Spinal cord (tissue), 10 donors: ENCODE measurements at places on chromosomes 6 and 20.

GRCh38 chr6:103011605-103012004 is 1618.1 kb downstream of the GRIK2 start:
- no peak for DNase-seq

- DNase-seq, result no peak
Measured at GRCh38 chr6:42766163-42766670, 15.6 kb upstream of the BICRAL start.

- DNase-seq, result no peak
Measured at GRCh38 chr20:60868316-60868891, 383.7 kb upstream of the CDH4 start.

- no peak for DNase-seq
Measured at GRCh38 chr6:133205304-133205703, 35.9 kb upstream of the EYA4 start.

DNA sequence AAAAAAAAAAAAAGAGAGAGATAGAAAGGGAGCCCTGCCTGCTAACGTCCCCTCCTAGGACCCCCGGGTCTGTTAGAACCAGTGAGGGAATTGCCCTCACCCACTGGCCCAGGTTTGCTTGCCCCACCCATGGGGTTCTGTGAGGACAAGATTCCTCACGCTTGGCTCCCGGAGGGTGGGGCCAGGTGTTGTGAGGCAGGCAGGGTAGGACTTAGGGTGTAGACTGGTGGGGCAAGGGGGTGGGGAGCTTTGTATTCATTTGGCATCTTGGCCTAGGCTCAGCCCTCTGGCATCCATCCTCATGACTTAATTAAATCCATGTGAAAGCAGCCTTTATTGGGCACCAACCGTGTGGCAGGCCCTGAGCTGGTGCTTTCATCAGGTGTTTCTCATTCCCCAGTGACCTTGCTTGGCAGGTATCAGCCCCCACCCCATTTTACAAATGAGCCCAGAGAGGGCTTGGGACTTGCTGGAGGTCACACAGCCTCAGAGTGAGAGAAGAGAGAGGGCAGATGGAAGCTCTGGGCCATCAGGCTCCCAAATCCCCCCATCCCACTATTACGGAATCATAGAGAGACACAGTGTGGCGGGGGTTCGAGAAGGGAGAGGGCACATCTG is 19.0 kb downstream of the RAB44 start:
- DNase-seq, result no peak

DNA sequence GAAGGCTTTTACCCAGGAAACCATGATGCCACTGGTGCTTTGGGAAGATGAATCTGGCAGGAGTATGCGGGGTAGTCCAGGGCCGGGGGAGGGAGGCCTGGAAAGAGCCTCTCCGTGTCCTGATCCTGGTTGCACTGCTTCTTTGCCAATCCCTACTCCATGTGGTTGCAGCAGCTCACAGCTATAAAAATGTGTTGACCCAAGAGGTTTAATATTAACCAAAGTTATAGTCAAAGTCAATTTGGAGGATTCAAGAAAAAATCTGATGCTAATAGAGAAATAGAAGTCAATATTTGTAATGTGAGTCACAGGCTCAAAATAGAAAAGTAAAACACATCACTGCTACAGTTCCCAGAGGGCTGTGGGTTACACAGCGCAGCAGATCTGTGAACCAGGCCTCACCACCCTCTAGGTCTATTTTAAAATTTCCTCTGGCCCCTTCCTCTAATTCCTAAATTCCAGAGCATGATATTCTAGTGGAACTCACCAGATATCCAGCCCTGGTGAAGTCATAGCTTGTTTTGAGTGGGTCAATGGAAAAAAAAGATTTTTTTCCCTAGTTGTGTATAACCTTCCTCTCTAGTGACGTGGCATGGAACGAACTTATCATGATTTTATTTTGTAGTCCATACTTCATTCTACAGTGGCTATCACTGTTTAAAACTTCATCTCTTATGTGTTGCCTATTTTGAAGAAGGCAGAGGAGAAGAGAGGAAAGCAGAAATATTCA is 63.2 kb upstream of the BMP2 start:
- DNase-seq, result no peak

- no peak for DNase-seq
Measured at GRCh38 chr6:125797120-125797885, 6.5 kb downstream of the NCOA7 start.

DNA sequence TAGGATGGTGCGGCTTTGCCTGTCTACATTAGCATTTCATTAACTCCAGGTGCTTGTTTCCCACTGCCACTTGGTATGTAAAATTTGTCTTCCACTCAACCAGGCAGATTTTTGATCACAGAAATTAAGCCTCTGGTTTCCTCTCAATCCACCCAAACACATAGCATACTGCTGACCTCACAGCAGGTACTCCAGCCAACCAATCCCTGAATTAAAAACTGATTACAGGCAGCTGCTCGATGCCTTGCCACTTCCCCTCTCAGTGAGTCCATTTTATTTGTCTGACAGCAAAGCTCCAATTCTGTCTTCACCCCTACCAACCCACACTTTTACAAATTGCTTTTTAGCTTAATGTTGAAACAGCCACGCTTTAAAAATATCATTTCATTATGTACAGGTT is 95.2 kb downstream of the PLCB1 start:
- no peak for DNase-seq

GRCh38 chr6:93940381-93940780 is 521.0 kb upstream of the EPHA7 start:
- no peak for DNase-seq

GRCh38 chr6:152721956-152722355 is 24.3 kb downstream of the MYCT1 start:
- DNase-seq, result no peak

GRCh38 chr6:79048611-79049010 is 29.4 kb downstream of the PHIP start:
- DNase-seq, result no peak

DNA sequence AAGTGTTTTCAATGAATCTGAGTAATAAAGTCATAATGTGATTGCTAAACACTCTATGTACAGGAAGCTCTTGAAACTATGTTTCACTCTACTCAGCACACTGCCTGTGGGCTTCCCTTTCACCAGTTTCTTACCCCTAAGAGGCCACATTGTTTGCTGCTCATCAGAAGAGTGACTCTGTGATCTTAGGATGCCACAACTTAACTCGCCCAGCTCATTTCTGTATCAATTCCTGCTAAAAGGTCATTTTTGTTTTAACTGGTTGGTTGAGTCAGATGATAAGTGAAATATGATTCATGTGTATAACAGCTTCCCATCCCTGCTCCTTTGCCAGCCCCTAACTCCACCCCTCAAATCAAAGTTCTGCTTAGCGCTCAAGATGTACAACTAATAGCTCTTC is 9.8 kb upstream of the NDUFAF4 start:
- no peak for DNase-seq

- DNase-seq, result no peak
Measured at GRCh38 chr6:90442366-90442765, 144.5 kb downstream of the MAP3K7 start.
